ENCODE measurements at places on chromosomes 6 and 20. TPM values are rescaled to one million over a fixed set of nuclear protein-coding genes. Genes with fewer than 3 reads are reported as not detected.

DNA sequence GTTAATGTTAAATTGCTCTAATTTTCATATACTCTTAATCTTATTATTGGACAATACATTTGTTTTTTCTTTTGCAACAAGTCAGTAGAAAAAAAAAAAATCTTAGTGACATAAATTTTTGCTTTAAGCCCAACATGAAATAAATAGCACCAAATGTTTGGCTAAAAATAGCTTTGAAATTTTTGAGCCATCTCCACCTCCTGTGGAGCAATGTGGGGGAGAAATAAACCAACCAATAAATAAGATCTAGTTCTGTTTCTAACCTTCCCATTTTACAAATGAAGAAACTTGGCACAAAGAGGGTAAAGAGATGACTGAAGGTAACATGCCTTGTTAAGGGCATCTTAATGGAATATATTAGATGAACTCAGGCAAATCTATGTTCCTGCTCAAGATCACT, 91.4 kb downstream of the PRKN start:
- no peak for DNase-seq

DNA sequence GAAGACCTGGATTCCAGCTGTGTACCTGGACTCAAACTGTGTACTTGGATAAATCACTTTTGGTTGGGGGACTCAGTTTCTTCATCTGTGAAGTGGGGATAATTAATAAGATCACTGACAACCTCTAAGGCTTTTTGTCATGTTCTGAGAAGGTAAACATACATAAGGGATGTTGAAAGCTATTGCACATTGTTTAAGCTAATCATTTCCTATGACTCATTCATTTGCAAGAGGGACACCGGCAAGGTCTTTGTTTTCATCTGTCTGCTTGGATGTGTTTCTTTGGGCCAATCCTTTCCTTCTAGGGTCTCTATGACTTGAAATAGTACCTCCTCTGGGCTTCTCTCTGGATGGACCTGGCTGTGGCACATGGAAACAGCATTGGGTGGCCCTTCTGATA, 6.8 kb downstream of the PROKR2 start:
- peak; percentile 56 for DNase-seq

- no peak for DNase-seq
Observed at GRCh38 chr6:161011492-161012480, 20.2 kb downstream of the MAP3K4 start.

- DNase-seq, result no peak
Observed at GRCh38 chr6:149252622-149253021, 64.9 kb upstream of the TAB2 start.

DNA sequence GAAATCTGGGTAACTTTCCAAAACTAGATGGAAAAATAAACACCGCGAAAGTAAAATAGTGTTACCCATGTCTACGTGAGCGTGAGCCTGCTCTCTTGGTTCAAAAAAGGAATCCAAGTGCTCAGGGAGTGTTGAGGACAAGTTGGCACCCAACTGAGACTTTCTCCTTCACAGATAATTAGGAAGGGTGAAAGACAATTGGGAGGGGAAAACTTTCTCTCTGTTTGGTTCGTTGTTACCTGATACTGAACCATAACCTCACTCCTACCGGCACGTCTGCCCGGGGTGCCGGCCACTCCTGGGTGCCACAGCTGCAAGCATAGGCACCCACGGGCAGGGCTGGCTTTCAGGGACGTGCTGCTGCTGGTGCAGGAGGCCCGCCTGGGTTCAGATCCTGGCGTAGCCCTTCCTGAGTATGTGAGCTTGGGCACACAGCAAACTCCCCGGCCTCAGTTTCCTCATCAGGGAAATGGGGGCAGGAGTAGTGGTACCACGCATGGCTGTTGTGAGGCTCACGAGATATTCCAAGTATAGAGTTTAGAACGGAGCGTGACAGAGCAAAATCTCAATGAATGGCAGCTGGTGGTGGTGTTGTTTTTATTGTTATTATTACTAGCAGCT, 38.2 kb upstream of the PMEPA1 start:
- DNase-seq, result no peak

GRCh38 chr6:169620171-169621130, 81.4 kb downstream of the WDR27 start:
- DNase-seq, result peak; percentile 41

DNA sequence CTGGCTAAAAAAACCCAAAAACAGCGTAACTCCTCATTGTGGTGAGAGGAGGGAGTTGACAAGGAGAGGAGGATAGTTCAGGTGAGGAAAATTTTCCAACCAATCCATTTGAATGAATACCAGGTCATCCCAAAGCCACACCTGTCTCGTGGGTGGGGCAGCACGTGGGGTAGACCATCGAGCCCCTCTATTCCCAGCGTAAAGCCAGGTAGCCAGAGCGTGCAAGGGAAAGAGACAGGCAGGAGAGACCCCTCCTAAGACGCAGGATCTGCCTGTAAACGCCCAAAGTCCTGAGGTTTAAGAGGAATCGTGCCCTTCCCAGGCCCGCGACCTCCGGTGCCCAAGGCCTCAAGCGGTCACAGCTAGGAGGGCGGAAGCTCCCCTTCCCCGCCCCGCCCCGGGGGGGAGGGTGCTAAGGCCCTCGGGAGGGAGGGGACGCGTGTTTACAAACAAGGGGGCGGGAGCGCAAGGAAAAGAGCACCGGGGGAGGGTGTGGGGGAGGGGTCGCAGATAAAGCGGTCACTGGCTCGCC, 712 bp downstream of the RXRB start:
- DNase-seq, result peak; percentile 76

GRCh38 chr6:165899611-165900010, 236.6 kb upstream of the PDE10A start:
- no peak for DNase-seq

Gene GRIK2
- total RNA-seq, result 0.89 TPM

Gene TSHZ2
- 1.6 TPM for total RNA-seq

- DNase-seq, result no peak
Observed at GRCh38 chr20:20971810-20972209, 134.3 kb downstream of the LINC00237 start.

- DNase-seq, result no peak
Observed at GRCh38 chr20:12241065-12241464, 323.4 kb downstream of the BTBD3 start.

Gene HSPA1L
- 0.35 TPM for total RNA-seq

DNA sequence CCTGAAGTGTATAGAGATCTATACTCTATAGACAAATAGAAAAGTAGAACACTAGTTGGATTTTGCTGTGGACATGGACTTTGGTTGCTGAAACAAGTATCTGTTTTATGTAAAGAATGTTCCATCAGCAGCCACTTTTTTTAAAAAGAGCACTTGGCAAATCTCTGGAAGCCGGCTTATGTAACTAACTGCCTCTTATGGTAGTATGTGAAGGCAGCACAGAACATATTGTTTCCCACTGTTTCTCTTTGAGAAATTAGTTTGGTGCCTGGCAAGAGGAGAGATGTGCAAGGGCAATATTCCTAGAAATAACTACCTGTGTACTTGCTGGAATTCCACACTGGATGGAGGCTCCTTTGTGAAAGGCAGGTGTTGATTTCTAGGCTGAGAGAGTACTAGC, 242.3 kb upstream of the PREP start:
- DNase-seq, result no peak

- no peak for DNase-seq
Observed at GRCh38 chr6:49327005-49327404, 136.0 kb downstream of the MMUT start.

Gene ANKRD6
- 1.0 TPM for total RNA-seq

DNA sequence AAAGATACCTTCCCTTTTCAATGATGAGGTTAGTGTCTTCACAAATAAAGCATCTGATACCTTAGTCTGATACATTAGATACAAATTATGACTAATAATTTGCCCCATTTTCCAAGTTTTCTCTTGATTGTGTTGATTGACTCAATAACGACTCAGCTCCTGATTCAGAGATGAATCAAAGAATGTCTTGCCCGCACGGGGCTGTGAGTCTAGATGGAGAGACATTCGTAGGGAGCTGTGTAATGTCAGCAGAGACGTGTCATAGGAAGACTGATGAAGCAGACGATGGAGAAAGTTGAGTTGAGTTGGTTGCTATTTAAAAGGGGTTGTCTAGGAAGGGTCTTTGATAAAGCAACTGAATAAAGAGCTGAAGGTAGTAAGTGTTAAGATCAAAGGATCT, 78.2 kb downstream of the TSHZ2 start:
- DNase-seq, result no peak

DNA sequence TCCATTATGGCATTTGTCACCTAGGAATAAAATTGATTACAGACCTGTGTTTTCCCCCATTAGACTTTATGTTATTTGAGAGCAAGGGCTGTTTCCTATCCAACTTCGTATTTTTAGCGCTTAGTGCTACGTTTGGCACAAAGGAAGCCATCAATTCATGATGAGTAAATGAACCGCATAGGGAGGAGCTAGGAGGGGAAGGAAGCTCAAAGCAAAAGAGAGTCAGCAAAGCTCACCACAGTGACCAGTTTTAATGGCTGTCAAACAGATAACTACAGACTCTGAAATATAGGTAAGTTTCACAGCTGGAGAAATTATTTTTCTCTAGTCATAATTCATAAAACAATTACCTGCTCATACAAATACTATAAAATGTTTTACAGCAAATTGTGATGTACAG, 6.9 kb upstream of the SAMD3 start:
- DNase-seq, result no peak

DNA sequence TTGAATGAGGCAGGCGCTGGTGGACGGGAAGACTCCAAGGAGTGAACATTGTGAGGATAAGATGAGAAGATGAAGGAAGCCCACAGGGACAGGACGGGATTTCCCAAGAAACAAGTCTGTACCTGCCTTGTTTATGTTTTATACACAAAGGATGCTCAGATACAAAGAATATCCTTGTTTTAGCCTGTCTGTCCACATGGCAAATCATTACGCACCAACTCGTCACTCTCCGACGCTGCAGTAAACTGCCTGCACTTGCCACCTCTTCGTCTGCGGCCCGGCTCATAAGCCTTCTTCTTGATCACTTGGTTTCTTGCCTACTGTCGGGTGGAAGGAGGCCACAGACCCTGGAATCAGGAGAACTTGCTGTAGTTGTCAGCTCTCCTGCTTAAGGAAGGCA, 85.4 kb downstream of the CD83 start:
- DNase-seq, result no peak

DNA sequence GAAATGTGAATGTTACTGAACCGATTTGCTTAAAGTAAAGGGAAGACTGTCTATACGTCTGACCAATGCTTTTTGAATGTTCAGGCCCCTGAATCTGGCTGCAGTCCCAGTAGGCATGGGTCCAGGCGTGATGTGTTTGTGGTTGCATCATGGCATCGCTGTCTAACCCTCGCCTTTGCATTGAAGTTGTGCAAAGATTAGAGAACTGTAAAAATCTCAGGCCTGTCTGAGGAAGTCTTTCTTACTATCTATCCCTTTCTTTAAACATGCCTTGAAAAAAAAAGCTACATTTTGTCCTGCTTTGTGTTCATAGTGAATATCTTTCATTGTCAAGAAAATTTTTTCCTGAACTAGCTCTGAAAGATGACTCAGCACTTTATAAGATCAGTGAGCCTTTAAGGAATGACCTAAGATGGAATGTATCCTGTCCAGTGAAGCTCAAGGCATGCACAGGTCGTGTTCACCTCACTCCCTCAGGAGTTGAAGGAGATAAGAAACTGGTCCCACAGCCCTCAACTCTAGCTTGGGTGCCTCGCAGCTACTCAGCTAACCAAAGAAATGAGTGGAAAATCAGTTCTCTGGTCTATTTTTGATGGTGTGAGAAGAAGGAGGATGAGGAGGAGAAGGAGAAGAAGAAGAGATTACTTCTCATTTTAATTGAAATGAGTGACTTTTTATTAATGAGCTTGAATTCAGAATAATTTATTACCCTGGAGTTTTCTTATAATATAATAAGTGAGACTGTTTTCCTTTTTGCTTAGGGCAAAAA, 48.6 kb downstream of the TPD52L1 start:
- peak; percentile 96 for DNase-seq

Gene PPIL6
- total RNA-seq, result 6.5 TPM

Gene HLA-DQB1
- total RNA-seq, result not detected

DNA sequence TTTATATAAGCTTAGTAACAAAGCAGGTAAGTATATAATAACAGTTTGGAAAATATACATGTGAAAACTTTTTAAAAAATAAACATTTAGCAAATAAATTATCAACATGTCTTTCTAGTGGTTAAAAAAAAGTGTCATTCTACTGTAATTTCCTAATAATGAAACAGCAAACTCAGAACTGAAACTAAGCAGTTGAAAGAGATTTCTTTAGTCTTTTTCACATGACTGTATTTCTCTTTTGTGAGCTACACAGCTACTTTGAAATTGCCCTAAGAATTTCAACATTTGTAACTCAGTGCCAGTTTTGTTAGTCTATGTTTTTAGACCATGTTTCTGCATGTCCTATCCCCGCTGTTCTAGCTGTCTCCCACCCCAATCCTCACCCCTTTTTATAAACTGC, 28.4 kb upstream of the SDHAF4 start:
- no peak for DNase-seq

DNA sequence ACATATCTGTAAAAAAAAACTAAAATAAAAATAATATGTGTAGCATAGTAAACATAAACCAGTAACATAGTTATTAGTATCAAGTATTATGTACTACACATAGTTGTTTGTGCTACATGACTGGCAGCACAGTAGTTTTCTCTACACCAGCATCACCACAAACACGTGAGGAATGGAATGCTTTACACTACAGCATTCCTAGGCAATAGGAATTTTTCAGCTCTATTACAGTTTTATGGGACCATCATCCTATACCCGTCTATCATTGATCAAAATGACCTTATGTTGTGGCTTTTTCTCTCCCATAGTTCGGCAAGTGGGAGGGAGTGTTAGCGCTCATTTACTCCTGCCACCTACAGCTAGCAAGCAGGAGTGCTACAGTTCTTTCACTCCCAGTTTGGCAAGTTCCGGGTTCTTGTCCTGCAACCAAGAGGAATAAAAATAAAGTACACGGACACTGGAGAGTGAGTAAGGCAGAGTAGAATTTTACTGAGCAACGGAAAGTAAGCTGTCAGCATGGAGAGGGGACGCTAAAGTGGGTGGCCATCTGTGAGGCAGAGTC, 196.8 kb upstream of the HSF2 start:
- no peak for DNase-seq

DNA sequence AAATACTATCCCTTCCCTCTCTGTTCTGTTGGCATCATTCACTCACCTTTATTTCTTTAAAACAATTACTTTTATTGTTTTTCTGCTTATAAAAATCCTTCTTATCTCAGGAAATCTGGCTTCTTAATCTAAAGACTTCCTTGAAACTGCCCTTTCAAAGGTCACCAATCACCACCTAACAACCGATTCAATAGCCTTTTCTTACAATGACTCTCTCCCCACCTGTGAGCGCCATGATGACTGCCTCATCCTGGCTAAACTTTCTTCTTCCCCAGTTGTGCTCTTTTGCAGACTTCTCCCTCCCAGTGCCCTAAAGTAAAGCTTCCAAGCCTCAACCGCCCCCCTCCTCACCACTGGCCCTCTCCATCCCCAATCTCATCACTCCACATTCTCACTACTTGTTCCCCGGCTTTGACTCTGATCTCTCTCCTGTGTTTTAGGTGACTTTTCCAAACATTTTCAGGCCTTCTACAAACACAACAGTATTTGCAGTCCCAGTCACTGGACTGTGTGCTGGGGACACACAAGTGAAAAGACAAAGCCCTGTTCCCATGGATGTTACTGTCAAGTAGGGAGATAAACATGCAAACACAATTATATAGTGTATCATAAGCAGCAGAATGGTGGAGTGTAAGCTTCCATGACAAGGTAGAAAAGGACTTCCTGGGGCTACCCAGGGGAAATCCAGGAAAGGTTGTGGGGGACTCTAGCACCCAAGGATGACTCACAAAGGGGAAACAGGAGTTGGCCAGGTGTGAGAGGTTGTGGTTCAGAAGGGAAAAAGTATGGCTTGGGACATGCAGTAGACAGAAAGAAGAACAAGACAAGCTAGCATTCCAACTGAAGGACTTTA, 12.8 kb downstream of the NHSL1 start:
- no peak for DNase-seq
